ENCODE measurements at places on chromosomes 11 and 22. TPM values are rescaled to one million over a fixed set of nuclear protein-coding genes. Genes with fewer than 3 reads are reported as not detected.

- DNase-seq: no peak
Observed at GRCh38 chr11:62464655-62465054, 45.8 kb downstream of the SCGB1A1 start.

DNA sequence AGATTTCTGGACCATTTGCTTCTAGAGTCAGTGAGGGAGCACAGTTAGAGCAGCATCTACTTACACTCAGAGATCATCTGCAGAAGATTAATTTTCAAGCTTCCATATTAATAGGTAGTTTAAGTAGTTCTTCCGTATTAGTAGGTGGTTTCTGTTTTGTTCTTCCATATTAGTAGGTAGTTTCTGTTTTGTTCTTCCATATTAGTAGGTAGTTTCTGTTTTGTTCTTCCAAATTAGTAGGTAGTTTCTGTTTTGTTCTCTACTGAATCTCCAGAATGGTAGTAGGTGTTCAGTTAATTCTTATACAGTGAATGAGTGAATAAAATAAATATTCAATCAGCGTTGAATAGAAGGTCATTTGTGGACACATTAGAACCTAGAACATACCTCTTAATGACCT, 175.7 kb downstream of the TMEM135 start:
- DNase-seq: no peak

The CD3E gene
- total RNA-seq: 0.51 TPM

- DNase-seq: no peak
Observed at GRCh38 chr11:119416606-119417580, 6.1 kb downstream of the THY1 start.

The OR8A1 gene
- total RNA-seq: not detected

The NEFH gene
- 0.08 TPM for total RNA-seq

DNA sequence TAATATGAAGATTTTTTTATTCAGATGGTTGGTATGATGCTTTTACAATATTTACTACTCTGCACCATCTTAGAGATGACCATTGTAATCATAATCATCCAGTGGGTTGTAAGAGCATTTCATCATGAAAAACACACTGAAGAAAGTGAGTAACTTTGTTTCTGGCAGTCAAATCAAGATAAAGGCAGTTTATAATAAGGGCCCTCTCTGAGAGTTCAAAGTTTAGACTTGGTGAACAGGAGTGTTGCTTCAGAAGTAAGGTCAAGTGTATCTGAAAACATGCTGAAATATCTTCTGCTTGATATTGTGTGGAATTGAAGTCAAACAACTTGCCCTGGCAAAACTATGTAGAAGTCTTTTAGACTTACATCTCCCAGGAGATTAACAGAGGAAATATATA, 19.5 kb upstream of the MS4A8 start:
- no peak for DNase-seq

The KRTAP5-7 gene
- total RNA-seq: not detected

The SLC22A12 gene
- not detected for total RNA-seq

GRCh38 chr22:37650463-37651136, 7.9 kb upstream of the PDXP start:
- no peak for DNase-seq

DNA sequence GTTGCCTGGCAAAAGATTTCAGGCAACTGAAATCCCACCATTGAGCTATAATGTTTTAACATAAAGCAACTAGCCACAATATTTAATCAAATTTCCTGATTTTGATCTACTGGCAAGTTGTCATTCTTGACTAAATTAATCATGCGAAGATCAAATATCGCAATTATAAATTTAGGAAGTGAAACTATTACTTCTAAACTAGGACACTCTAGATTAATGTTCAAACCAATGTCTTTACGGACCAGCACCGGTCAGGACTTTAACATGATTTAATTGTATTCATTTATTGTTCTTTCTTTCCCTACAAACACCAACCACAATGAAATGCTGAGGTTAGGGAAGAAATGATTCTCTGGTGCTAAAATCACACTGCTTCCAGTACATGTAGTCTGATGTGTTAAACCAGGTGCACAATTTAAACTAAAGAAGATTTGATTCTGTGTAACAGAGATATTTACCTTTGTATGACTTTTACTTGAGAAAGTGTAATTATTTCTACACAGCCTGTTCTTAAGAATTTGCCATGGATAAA, 14.9 kb downstream of the GAS2 start:
- no peak for DNase-seq

DNA sequence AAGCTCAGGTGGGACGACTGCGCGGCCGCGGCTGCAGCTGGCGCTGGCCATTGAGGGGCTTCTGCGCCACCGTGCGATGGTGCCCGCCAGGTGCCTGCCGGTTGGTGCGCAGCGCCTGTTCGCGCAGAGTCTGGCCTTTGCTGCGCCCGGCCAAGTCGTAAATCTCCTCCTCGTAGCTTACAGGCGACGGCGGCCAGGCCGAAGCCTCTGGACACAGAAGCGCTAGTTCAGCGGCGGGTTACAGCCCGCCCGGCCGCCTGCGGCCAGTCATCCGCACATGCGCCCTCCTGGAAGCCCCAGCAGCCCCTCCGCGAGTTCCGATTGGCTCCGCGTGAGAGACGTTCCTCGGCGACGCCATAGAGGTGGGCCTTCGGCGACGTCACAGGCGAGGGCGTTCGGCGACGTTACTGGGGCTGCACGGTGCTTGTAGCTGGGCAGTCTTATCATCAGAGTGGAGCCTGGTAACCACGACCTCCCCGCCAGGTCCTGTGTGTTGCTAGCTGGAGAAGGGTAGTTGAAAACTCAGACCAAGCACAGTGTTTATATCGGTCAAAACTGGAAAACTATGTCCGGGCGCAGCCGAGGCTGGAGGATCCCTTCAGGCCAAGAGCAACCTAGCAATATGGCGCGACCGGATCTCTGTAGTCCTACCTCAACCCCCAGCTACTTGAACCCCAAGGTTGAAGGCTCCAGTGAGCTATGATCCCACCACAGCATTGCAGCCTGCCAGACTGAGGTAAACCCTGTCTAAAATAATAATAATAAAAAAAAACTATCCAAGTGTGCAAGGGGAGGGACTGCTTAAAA, 265.7 kb downstream of the OR4C45 start:
- DNase-seq: no peak

GRCh38 chr11:43579919-43580276, 100.6 kb upstream of the HSD17B12 start:
- DNase-seq: no peak

The PRODH gene
- 1.4 TPM for total RNA-seq

DNA sequence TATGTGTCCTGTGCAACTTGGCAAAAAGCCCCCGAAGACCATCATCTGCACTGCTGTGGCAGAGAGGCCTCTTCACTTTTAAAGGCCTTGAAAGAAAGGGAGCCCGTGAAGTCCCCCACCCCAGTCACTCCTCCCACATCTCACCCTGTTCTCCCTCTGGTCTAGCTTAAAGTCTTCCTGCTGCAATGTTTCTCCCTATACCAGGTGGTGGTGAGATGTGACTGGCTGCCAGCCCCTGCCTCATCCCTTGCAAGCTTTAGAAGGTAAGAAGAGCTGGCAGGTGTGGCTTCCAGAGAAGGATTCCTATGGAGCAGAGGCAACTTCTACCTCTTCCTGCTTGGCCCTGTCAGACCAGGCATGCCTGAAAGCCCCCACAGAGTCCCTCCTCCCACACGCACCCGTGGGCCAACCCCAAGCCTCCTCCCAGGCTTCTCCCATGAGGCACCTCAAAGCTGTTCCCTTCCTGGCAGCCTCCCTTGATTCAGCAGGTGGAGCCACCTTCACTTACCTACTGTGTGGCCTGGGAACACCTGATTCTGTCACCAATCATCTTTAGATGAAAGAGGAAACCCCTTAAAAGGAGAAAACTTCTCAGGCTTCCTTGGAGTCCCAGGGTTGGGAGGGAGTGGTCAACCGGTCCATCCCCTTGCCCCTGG, 4.0 kb upstream of the TRIM29 start:
- no peak for DNase-seq

GRCh38 chr22:31442768-31443489, 43.5 kb downstream of the DRG1 start:
- no peak for DNase-seq

DNA sequence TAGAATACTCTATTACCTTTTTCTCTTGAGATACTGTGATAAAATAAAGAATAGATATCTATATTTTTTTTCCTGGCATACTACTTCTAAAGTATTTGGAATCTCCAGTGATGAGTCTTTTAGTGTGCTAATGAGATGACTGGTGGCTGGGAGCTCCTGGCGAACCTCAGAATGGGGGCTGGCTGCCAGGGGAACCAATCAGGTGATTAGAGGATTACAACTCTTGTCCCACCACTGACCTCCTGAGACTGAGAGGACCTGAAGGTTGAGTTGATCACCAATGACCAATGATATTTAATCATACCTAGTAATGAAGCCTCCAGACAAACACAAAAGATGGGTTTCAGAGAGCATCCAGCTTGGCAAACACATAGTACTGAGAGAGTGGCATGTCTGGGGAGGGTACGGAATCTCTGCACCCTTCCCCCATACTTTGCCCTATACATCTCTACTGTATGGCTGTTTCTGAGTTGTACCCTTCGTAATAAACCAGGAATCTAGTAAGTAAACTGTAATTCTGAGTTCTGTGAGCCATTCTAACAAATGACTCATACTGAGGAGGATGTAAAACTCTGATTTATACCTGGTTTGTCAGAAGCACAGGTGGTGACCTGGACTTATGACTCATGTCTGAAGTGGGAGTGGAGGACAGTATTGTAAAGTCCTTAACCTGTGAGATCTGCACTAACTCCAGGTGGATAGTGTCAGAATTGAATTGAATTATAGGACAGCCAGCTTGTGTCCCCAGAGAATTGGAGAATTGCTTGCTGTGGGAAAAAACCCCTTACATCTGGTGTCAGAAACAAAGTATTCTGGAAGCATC, 325.3 kb upstream of the LRRC4C start:
- DNase-seq: peak; percentile 7

DNA sequence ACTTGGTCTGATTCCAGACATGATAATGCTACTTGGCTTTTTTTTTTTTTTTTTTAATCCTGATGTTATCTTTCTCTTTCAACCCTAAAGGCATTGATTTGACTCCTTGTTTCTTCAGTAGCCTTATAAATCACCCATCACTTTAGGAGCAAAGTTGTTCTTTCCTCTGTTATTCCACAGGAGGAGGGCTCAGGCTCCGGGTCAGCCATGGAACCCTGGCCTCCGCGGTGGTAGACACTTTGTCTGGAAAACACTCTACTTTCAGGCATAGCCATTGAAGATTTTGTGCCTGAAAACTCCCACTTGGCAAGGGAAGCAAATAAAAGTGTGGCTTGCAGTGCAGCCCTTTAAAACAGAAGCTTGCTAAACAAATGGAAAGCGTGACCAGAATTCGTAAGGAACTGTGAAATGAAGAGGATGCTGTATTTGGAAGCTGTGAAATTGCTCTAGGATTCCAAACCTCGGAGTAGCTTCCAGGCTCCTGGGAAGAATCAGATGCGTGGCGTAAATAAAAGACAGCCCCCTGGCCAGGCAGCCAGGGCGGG, 44.9 kb downstream of the ARHGAP8 start:
- no peak for DNase-seq

The PATE2 gene
- total RNA-seq: 0.18 TPM

GRCh38 chr11:108975641-108976071, 310.8 kb downstream of the DDX10 start:
- DNase-seq: no peak

DNA sequence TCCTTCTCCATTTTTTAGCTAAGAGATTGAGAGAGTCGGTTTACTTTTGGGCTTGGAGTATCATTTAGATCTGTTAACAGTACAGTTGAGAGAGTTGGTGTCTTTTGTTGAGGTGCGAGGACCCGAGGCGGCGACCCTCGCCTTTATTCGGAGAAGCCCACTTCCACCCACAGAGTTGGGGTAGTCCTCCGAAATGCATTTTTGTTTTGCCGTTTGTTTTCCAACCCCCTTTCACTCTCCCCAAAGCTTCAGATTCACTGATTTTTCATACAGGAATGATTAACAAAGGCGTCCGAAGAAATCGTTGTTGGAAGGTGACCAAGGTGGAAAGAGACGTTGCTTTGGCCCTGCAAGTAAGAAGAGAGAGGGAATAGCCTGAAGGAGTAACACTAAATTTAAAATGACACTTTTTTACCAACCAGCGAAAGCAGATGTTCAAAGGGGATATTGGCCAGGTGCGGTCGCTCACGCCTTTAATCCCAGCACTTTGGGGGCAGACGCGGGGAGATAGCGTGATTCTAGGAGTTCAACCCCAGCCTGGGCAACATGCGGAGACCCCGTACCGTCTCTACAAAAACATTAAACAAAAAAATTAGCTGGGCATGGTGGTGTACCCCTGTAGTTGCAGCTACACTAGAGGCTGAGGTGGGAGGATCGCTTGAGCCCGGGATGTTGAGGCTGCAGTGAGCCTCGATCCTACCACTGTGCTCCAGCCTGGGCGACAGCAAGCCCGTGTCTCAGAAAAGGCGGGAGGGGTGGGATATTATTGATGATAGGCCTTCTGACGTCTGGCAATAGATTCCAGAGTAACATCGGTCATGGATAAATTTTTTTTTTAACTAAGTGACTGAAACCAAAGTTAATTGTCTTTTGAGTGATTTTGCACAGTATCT, 899 bp upstream of the RAB30 start:
- DNase-seq: no peak

The SNAP29 gene
- 24.5 TPM for total RNA-seq

The DNAJB7 gene
- not detected for total RNA-seq

Measured in Panc1 (cell line).